H54 (cell line): ENCODE measurements at places on chromosomes 5 and 9.
A peak's percentile ranks its signal among the peaks of the same experiment; 100 is the strongest.

DNA sequence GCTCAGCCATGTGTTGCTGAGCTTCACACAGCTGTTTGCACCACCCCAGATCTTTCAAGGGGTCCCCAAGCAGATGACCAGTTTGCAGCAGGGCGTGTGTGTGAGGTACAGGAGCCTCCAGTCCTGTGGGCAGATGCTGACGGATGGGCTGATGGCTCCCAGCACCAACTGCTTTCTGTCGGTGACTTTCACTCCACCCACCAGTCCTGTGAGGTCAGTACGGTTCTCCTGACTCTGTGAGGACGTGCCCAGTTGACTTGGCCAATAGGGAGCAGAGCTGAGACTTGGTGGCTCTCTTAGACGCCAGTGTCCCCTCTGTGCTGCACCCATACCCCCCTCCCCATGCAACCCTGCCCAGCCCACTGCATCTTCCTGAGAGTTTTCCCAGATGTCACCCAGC, 19.7 kb downstream of the COL5A1 start:
- no peak for DNase-seq

- DNase-seq: no peak
These were observed 542.4 kb upstream of the RGMB start for GRCh38 chr5:98231089-98231488.

DNA sequence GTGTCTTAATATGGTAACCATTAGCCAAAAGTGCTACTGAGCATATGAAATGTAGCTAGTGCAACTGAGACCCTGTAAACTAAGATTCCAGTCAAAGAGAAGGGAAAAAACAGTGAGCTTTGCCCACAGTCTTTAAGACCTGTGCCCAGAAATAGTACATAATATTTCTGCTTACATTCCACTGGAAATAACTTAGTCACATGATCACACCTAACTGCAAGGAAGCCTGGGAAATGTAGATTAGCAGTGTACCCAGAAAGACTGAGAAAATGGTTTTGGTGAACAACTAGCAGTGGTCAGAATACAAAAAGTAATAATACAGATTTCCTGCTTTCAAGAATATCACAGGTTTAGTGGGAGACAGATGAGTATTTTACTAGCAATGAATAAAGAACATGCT, 2.5 kb upstream of the CPLANE1 start:
- no peak for DNase-seq

GRCh38 chr5:170403675-170404074, 14.5 kb upstream of the KCNMB1 start:
- DNase-seq: no peak

DNA sequence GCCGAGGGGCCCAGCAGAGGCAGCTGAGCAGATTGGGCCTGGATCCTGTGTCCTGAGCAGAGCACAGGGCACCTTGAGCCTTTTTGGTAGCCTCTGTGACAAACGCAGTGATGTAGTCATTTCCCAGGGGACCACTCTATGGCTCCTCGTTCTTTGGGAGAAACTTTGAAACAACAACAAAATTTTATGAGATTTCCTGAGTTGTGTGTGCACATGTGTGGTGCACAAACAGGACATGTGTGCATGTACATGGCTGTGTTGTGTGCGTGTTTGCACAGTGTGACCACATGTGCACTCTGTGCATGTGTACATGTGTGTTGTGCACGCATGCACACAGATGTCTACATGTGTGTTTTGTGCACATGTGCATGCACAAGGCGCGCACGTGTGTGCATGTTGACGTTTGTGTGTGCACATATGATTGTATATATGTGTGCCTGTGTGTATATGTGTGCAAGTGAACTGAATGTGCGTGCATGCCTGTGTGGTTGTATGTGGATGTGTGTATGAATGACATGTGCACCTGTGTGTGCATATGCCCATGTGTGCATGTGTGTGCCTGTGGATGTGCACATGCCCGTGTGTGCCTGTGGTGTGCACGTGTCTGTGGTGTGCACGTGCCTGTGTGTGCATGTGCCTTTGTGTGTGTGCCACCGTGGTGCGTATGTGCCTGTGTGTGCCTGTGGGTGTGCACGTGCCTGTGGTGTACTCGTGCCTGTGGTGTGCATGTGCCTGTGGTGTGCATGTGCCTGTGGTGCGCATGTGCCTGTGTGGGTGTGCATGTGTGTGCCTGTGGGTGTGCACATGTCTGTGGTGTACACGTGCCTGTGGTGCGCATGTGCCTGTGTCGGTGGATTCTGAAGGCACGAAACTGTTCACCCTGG, 221.6 kb downstream of the CACNA1B start:
- no peak for DNase-seq

DNA sequence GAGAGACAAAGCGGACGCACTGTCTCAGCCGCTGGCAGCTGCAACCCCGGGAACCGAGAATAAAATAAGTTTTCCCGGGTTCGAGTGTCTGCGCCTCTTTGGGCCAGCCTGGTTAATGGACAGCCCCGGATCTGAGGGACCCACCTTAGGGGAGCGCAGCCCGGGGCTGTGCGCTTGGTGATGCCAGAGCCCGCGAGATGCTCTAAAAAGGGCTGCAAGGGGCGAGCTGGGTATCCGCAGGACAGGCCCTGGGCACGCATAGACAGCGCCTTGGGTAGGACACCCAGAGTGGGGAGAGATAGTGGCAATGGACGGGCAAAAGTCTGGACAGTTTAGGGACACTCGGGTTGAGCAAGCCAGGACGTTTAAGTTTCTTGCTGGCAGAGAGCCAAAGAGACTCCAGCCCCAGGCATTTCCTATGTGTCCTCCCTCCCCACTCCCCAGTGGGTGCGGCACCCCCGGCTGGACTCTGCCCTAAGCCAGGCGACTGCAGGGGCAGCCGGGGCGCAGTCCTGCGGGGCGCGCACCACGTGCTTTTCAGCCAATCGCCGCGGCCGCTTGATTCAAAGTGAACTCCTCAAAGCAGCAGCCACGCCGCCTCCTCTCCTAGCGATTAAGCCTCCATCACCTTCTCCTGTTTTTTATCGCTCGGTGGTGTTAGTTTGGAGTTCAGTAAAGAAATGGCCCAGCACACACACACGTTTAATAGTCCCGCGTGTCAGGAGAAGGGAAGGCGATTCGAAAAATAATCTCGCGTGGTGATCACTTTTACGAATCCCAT, 616 bp upstream of the ENC1 start:
- peak; percentile 61 for DNase-seq

DNA sequence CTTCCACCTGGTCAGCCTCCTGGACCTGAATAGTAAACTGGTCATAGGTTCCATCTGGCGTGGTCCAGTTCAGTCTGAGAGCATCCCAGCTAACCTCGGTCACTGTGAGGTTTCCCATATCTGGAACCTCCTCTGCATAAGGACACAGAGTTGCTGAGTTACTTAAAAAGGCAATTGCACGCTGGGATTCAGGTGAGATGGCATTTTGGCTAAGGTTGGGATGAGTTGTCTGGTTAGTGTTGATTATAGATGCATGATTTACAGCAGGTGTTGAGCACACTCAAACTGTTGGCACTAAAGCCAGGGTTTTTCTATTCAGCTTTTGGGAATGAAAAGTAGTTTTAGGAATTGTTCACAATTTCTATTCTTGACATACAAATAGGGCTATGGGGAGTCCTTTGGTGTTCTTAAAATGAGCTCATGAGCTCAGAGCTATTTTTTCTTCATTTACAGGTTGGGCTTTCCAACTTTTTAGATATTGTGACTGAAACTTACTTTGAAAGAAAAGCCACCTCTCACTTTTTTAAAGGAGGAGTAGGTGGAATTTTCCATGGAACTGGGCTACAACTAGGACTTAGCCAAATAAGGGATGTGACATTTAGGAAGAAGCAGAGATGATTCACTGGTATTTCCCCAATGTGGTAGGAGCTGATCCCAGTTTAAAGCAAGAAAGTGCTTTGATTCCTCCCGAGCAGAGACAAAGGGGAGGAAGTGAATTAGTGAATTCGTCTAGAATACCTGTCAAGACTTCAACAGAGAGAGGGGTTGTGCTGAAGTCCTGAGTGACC, 54.7 kb downstream of the TNC start:
- no peak for DNase-seq

GRCh38 chr5:170039830-170040229, 59.5 kb upstream of the INSYN2B start:
- DNase-seq: no peak

DNA sequence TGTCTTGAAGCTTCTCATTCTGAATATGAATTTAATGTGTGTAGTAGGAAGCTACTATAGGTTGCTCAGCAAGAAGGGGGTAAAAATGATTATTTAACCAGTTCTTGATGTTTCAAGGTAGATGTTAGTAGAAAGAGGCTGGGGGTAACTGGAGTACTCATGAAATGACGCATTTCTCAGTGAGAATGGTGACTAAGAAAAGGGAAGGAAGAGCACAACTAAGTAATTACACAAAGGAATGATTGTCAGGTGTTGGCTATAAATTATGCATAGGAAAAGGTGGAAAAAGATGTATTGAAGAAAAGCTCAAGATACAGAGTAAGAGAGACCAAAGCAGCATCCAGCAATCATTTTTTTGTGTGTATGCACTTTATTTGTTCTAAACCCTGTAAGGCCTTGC, 1.4 kb upstream of the PSIP1 start:
- no peak for DNase-seq

- no peak for DNase-seq
These were observed 49.1 kb downstream of the NIPAL4 start for GRCh38 chr5:157509093-157509492.

- no peak for DNase-seq
These were observed 3.4 kb downstream of the DOLK start for GRCh38 chr9:128943832-128944620.

DNA sequence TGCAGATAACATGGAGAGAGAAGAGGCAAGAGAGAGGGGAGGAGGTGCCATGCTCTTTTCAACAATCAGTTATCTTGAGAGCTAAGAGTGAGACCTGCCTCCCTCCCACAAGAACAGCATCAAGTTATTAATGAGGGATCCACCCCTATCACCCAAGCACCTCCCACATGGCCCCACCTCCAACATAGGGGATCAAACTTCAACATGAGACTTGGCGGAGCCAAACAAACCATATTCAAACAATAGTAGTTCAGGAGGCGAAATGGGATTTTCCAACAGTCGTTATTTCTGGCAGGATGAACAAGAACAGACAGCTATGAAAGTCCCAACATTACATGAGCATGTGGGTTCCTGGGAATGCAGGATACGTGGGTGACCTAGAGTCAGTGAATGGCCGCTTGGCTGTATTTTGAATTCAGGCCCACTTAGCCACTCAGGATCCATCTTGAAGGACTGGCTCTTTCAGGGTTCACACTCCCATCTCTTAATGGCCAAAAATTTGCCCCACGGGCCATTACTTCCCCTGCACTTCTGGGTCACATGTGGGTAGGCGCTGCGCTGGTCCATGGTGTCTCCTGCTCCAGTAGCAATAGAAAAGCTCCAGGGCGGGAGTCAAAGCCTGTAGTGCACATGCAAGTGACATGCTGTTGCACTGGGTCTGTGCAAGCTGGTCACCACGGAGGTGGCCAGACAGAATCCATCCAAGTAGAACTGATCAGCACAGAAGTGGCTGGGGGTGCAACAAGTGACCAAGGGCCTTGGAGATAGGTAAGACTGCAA, 7.1 kb upstream of the FAF2 start:
- no peak for DNase-seq

DNA sequence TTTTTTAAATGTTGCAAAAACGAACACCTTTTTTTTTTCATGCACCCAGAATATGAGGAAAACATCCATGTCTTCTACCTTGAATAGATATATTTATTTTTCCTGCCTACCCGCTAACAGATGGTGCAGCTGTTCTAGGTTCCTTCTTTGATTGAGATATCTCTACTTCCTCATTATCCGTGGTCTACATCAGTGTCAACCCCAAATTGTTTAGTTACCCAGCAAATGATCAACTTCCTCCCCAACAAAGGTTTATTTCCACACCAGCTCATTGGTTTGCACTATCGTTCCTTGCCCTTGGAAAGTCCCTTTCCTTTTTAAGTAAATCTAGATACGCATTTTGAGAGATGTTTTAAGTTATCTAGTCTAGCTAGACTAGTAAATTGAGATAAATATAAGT, 166.4 kb downstream of the PRR16 start:
- DNase-seq: no peak

- no peak for DNase-seq
These were observed 565.7 kb upstream of the WWC1 start for GRCh38 chr5:167725741-167726140.

GRCh38 chr9:15592317-15592716, 39.5 kb downstream of the CCDC171 start:
- DNase-seq: no peak
